GM12891 (cell line): ENCODE measurements at places on chromosomes 3 and 15.

- no peak for DNase-seq
Measured at GRCh38 chr15:49887659-49888322, 231.2 kb downstream of the ATP8B4 start.

DNA sequence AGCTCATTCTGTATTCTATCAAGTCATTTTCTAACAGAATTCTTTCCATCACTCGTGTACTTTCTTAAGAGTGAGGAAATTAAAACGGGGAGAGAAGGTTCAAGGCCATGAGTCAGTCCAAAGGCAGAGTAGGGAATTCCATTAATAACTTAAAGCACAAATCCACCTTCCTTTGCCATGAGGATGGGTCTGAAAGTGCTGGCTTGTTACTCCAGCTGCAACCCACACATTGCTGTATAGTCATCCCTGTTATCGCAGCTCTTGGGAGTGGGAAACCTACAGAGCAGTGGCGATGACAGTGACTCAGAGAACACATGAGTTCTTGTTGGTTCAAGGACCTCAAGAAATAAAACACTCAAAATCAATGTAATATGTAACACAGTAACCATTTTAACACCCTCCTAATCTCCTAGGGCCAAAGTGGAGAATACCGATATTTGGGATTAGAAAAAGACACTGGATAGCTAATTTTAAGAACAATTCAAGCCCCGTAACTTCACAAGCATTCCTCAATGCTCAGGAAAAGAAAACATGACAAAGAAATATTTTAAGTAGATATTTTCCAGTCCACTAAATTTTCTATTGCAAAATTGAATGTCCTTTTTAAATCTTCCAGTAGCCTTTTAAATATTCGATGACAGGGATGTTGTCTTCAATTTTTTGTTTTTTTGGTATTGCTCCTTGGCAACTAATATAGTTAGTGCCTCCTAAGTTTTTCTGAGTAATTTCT lies 179.9 kb upstream of the THBS1 start:
- no peak for DNase-seq

- DNase-seq = no peak
Measured at GRCh38 chr3:60980342-60980692, 270.9 kb downstream of the FHIT start.

DNA sequence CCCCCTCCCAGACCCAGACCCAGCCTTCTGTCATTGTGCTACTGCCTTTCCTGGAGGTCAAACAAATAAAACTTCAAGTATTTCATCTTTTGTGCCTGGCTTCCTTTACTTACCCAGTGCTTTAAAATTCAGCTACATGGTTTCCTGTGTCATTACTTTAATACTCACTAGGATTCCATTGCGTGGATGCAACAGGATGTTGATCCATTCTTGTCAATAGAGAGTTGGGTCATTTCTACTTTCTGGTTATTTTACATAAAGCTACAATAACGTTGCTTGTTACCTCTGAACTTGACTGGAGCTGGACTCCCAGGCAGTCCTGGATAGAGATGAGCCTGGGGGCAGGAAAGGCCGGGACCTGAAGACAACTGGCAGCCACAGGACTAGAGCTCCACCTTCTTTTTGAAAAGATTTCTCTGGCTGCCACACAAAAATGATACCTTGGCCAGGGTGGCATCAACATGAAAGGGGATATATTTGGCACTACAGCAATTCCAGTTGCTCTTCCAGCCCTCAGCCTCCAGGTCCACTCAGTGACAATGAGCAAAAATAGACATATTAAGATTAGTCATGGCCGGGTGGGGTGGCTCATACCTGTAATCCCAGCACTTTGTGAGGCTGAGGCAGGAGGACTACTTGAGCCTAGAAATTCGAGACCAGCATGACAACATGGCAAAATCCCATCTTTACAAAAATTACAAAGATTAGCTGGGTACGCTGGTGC lies 23.3 kb upstream of the HEG1 start:
- no peak for DNase-seq

GRCh38 chr15:101018016-101018415 lies 98.9 kb downstream of the LRRK1 start:
- no peak for DNase-seq

- no peak for DNase-seq
Measured at GRCh38 chr3:43473737-43474136, 148.1 kb downstream of the ANO10 start.

DNA sequence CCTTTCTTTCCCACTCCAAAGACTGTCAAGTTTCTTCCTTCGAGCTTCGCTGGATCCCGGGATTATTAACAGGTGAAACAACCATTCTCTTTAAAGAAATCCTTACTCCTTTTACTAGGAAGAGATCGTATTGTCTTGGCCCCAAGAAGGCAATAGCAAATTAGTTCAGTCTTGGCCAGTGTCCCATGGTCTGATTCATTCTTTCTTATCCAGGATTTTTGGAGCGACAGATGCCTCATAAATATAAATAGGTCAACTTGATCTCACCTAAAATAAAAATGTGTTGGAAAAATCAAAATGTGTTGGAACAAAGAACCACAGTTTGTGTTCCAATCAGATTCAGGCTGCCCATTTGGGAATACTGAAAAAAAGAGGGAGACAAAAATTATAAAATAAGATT lies 140.1 kb upstream of the TMEM108 start:
- DNase-seq = no peak

DNA sequence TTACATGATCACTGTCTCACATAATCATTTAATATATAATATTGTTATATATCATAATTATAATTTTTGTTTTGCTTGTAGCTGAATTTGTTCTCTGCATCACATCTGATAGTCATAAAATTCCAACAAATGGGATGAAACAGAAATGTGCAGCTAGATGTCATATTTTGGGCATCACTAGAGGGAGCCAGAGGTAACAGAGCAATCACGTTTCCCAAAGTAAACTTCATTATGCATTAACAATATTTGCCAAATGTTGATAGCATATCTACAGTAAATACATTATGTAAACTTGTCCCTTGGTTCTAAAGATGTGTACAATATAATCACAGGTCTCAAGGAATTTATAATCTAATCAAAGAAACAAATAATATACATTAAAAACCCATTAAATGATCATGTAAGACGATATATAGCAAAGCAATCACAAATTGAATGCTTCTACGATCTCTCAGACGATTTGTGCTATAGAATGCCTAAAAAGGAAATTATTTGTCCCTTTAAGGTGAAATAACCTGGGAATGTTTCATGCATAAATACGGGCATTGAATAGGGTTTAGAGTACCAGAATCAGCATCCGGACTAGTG lies 234.2 kb upstream of the MCTP2 start:
- DNase-seq = no peak

GRCh38 chr3:14792691-14793121 lies 26.1 kb upstream of the FGD5 start:
- DNase-seq = no peak

GRCh38 chr15:91780387-91780786 lies 73.1 kb upstream of the SLCO3A1 start:
- DNase-seq = no peak

DNA sequence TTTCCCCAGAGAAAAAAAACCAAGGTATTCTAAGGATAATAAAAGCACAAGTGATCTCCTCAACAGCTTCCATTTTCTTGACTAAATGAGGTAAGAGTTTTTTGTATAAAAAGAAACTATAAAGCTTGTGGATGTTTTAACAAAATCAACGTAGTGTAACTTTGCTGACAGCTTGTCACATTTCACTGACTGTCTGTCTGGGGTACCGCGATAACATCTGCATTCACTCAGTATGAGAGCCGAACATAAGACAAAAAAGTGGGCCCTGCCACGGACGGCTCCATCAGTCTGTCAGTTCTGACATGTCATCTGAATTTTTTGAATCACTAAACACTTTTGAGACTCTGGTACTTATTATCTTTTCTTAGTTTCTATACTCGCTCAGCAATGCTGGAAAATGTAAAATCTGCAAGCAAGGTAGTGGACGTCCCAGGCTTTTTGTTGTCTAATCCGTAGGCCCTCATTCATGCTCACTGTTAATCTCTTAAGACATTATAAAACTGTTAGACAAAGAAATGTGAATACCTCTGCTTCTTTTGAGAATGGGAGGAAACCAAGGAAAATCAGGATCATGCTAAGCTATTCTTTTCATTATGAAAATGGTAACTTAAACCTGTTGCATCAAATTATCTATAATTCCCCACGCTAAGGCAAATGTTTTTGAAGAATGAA lies 307.1 kb downstream of the MECOM start:
- DNase-seq = no peak

- DNase-seq = no peak
Measured at GRCh38 chr3:32239307-32240158, 1.1 kb downstream of the CMTM8 start.

DNA sequence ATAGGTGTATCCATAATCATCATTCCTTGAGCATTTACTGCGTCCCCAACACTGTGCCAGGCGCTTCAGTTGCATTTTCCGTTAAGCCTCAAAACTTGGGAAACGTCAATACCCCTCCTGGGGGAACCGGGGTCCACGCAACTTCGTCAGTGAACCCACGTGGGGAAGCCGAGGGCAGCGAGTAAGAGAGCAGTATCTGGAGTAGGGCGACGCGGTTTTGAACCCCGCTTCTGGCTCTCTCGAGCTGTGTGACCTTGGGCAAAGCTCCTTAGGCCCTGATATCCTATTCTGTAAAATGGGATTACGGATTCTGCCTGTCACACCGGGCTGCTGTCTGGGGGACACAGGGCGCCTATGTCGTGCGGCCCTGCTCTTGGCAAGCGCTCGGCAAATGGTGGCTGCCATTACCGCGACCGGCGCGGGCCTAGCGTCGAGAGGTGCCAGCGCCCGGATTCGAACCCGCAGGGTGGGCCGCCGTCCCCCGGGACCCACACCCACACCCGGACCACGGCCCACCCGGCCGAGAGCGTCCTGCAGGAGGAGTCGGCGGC lies 590 bp downstream of the POLG start:
- no peak for DNase-seq

- DNase-seq = no peak
Measured at GRCh38 chr15:80152896-80153876, at the start of gene FAH. FAH (plus strand) TSS chr15:80152999; CDS start chr15:80153055, 56 bp downstream.

- no peak for DNase-seq
Measured at GRCh38 chr3:71101626-71102025, 481.9 kb downstream of the FOXP1 start.
